ENCODE measurements at places on chromosomes 5 and 9. TPM values are rescaled to one million over a fixed set of nuclear protein-coding genes. Genes with fewer than 3 reads are reported as not detected.
A peak's percentile ranks its signal among the peaks of the same experiment; 100 is the strongest.

GRCh38 chr9:70694758-70695157, 280.3 kb upstream of the KLF9 start:
- no peaks in the 10 kb centered on the region for H3K4me1 ChIP-seq
- no peak overlapping the region for H3K27ac ChIP-seq
- no peaks in the 10 kb centered on the region for H3K36me3 ChIP-seq

DNA sequence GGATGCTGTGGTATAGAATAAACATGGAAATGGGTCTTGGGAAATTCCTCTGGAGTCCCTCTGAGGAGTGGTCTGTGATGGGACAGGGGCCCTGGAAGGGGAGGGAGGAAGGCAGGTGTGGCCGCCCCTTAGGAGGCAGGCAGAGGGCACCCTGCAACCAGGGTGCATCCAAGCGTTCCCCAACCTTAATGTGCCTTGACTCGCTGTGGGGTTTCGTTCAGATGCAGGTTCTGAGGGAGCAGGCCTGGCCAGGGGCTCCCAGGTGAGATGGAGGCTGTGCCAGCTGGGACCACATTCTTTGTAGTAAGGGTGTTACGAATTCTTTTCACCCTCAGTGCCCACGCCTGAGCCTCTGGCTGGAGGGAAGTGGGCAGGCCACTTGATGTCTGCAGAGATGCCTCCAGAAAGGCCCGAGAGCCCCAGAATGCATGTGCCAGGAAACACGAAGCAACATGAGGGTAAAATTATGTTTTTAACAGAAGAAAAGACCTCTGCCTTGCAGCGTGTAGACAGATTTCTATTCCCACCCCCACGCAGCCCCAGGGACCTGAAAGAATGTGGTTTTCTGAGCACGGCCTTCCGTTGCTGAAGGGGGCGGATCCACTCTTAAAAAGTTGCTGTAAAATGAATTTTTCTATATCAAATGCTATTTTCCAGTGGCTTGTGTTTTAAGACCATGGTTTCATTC, 150.4 kb upstream of the IER5L start:
- H3K27me3 ChIP-seq: no peaks in the 10 kb centered on the region
- no peak for DNase-seq
- no peak overlapping the region for H3K4me3 ChIP-seq
- H3K36me3 ChIP-seq: no peaks in the 10 kb centered on the region

GRCh38 chr9:113907282-113907681, 31.2 kb downstream of the ZNF618 start:
- DNase-seq: no peak
- no peaks in the 10 kb centered on the region for H3K36me3 ChIP-seq

GRCh38 chr5:106875591-106876297, 795.0 kb downstream of the EFNA5 start:
- no peaks in the 10 kb centered on the region for H3K36me3 ChIP-seq
- no peaks in the 10 kb centered on the region for H3K27me3 ChIP-seq
- DNase-seq: no peak
- H3K4me3 ChIP-seq: no peak overlapping the region
- H3K27ac ChIP-seq: no peak overlapping the region

DNA sequence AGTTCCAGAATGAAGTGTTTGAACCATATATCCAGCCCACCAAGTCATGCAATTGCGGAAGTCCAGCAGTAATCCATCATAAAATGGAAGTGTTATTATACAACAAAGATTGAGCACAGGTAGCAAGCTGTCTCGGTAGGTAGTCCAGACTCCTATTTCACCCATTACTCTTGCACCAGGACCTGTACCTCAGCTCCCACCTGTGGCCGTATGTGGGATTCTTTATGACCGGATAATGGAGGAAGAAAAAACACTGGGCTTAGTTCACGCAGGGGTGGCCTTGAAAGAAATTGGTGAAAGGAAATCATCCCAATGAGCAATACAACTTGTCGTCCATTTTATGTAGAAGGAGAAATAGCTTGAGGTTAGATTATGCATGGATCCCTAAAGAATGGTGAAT, 216.3 kb downstream of the ESM1 start:
- H3K27me3 ChIP-seq: peaks cover 2% of the 10 kb centered on the region
- no peak overlapping the region for H3K27ac ChIP-seq
- peak; percentile 21 for DNase-seq
- no peaks in the 10 kb centered on the region for H3K36me3 ChIP-seq
- no peak overlapping the region for H3K4me3 ChIP-seq

DNA sequence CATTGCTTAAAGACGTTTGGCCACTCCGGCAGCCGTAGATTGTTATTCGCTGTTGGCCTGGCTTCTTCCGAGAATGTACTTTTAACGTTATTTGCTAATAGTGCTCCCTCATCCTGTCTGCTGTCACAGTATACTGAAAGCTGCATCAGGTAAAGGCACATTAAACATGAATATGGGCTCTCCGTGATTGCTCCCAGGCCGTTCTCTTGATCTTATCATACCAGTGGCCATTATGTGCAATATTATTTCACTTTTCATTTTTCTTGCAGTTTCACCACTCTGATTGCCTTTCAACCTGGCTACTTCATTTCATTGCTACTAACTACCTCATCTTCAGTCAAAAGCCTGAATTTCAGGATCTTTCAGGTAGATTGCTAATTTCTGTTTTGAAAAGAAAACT, 34.0 kb downstream of the GLRX start:
- no peak overlapping the region for H3K4me3 ChIP-seq
- H3K36me3 ChIP-seq: peaks cover 23% of the 10 kb centered on the region
- H3K27me3 ChIP-seq: no peaks in the 10 kb centered on the region
- H3K27ac ChIP-seq: no peak overlapping the region
- DNase-seq: no peak

- peaks cover 5% of the 10 kb centered on the region for H3K36me3 ChIP-seq
- H3K27me3 ChIP-seq: no peaks in the 10 kb centered on the region
- H3K4me1 ChIP-seq: peaks cover 35% of the 10 kb centered on the region
- no peak overlapping the region for H3K4me3 ChIP-seq
- peak overlapping the region; percentile 75 for H3K27ac ChIP-seq
- no peak for DNase-seq
These were observed 116.8 kb downstream of the RGS3 start for GRCh38 chr9:113580041-113580953.

DNA sequence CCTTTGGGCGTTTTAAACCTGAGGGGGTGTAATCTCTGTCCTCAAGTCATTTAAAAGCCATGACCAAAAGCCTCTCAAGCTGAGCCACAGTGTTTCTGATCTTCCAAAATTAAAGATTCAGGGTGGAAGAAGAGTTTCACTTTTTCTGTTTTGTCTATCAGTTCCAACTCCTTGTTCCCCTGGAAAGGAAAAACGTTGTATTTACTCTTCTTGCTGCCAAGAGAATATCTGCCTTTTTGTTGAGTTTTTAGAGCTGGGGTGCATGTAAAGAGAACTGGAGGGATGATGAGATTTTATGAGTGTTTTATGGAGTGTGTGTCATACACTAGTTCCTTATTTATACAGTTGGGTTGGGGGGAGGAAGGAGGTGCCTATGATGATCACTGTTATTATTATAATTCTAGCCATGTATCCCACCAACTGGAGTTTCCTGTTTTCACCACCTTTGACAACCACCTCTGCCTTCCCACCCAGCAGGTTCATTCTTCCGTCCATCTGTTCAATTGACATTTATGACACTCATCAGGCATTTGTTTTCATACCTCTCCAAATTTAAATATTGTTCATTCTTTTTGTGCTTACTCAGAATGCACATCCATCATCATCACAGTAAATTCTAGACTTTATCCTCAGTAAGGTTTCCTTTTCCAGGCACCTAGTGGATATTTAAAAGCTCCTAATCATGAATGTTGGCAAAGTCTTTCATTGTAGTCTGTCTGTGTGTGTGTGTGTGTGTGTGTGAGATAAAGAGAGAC, 97.9 kb upstream of the MPDZ start:
- H3K36me3 ChIP-seq: no peaks in the 10 kb centered on the region
- no peaks in the 10 kb centered on the region for H3K4me1 ChIP-seq
- no peaks in the 10 kb centered on the region for H3K27me3 ChIP-seq

DNA sequence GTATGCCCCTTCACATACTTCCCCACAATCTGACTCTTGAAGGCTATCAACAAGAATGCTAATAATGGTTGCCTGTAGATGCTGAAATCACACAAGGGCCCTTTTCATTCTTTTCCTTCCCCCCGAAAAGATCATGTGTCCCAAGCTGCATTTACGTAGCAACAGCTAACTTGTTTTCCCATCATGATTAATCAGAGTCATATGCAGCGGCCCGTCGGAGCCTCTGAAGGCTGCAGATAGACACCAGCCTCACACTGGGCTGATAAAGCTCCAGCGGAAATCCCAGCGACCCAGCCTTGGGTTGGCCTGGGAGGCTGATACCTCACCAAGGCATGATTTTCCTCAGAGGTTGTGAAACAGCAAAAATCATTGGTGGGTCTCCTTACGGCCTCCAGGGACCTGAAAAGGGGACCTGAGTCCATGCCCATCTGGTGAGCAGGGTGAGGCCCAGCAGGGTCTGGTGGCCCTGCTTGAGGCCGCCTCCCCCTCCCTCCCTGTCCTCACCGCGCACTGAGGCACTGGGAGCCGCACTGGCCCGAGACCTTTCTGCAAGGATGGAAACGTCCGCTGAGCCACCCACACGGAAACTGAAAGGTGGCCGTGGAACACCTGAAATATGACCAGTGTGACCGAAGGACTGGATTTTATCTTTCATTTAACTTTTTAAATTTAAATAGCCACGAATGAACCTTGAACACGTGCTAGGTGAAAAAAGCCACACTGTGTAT, 114.2 kb upstream of the PHYKPL start:
- H3K4me1 ChIP-seq: no peaks in the 10 kb centered on the region
- H3K27me3 ChIP-seq: no peaks in the 10 kb centered on the region
- DNase-seq: no peak
- H3K27ac ChIP-seq: no peak overlapping the region
- H3K4me3 ChIP-seq: no peak overlapping the region

GRCh38 chr5:87411586-87411972, 1.2 kb downstream of the CCNH start:
- no peaks in the 10 kb centered on the region for H3K27me3 ChIP-seq
- H3K4me3 ChIP-seq: peak overlapping the region; percentile 93
- no peak for DNase-seq
- peaks cover 2% of the 10 kb centered on the region for H3K36me3 ChIP-seq

DNA sequence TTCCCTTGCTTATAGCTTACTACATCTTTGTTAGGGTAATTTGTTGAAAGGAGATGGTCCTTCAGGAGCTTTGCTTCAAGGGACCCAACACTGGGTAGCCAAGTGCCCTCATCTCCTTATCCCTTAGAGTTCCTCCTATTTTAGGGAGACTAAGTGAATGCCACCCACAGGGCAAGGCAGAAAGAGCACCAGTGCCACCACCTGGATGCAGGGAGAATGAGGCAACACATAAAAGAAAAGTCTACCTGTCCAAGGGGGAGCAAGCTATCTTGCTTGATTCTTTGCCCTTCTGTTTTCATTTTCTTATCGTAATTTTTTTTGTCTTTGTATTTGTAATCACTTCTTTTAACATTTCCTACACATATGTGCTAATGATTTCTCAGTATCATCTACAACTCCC, 205.5 kb downstream of the NPR3 start:
- no peak overlapping the region for H3K27ac ChIP-seq
- no peak overlapping the region for H3K4me3 ChIP-seq
- no peak for DNase-seq
- no peaks in the 10 kb centered on the region for H3K4me1 ChIP-seq
- H3K36me3 ChIP-seq: no peaks in the 10 kb centered on the region

GRCh38 chr5:169895926-169896325, 84.4 kb downstream of the INSYN2B start:
- H3K36me3 ChIP-seq: no peaks in the 10 kb centered on the region
- no peak for DNase-seq
- H3K4me3 ChIP-seq: no peak overlapping the region
- H3K4me1 ChIP-seq: no peaks in the 10 kb centered on the region
- no peaks in the 10 kb centered on the region for H3K27me3 ChIP-seq

- no peaks in the 10 kb centered on the region for H3K36me3 ChIP-seq
- no peak overlapping the region for H3K4me3 ChIP-seq
- H3K27ac ChIP-seq: no peak overlapping the region
These were observed 185.1 kb upstream of the ELAVL2 start for GRCh38 chr9:24011009-24011717.

DNA sequence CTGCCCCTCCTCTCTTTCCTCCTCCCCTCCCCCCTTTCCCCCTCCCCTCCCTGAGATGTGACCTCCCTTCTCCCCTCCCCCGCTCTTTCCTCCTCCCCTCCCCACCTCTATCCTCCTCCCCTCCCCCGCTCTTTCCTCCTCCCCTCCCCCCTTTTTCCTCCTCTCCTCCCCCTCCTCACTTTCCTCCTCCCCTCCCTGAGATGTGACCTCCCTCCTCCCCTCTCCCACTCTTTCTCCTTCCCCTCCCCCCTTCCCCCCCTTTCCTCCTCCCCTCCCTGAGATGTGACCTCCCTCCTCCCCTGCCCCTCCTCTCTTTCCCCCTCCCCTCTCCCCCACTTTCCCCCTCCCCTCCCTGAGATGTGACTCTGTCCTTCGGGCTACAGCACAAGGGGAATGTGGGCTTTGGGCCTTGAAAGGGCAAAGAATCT, 169.8 kb downstream of the COL23A1 start:
- H3K4me1 ChIP-seq: no peaks in the 10 kb centered on the region
- H3K27me3 ChIP-seq: no peaks in the 10 kb centered on the region
- DNase-seq: no peak
- no peak overlapping the region for H3K4me3 ChIP-seq
- H3K36me3 ChIP-seq: no peaks in the 10 kb centered on the region
- no peak overlapping the region for H3K27ac ChIP-seq

DNA sequence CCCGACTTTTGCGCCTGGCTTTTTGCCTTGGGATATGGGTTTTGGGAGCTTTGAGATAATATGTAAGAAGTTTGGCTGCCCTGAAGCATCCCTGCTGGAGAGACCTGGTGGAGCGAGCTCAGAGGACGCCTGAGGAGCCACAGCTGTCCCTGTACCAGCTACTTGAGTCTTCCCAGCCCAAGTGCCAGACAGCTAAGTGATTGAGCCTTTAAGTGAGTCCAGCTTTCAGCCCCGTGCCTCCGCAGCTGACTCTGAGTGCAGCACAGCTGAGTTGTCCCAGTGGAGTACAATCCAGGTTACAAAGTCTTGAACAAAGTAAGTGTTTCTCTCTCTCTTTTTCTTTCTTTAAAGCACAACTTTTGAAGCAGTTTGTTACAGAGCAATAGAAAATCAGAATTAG, 203.8 kb upstream of the DAP start:
- no peaks in the 10 kb centered on the region for H3K27me3 ChIP-seq
- H3K4me3 ChIP-seq: no peak overlapping the region
- no peaks in the 10 kb centered on the region for H3K36me3 ChIP-seq
- H3K27ac ChIP-seq: no peak overlapping the region
- H3K4me1 ChIP-seq: no peaks in the 10 kb centered on the region
- no peak for DNase-seq

GRCh38 chr9:109903515-109904138, 123.6 kb downstream of the PALM2AKAP2 start:
- H3K4me1 ChIP-seq: peaks cover 4% of the 10 kb centered on the region
- H3K4me3 ChIP-seq: no peak overlapping the region

The TEK gene
- 0.22 TPM for polyA plus RNA-seq

The REEP2 gene
- 14.2 TPM for polyA plus RNA-seq

The EIF4E1B gene
- not detected for polyA plus RNA-seq

The OTULINL gene
- 20.8 TPM for polyA plus RNA-seq

The LMAN2 gene
- 73.6 TPM for polyA plus RNA-seq

The SPATA31A3 gene
- polyA plus RNA-seq: not detected

Measured in small intestine (tissue), 16 donors.